Endodermal cell (in vitro differentiated cells): ENCODE measurements at places on chromosomes 13 and 19. TPM values are rescaled to one million over a fixed set of nuclear protein-coding genes. Genes with fewer than 3 reads are reported as not detected.

DNA sequence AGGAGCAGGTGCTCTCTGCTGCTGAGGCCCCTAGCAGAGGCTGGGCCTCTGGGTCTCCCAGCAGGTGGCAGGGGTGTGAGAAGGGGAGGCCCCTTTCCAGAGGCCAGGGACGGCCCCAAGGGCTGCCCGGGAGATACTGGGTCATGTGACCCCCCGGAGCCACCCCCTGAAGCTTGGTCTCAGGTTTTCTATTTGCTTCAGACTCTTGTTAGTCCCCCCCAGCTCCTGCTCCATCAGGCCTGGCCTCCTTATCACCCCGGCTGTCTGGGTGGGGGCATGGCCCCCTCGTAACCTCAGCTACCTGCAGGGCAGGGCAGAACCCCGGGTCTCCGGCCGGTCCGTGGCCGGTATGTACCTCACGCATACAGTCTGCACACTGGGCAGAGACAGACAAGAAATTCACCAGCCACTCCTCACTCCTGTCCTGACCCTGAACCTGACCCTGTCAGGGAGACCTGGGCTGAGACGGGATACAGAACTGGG is 13.2 kb upstream of the TCF3 start:
- no peak for DNase-seq

GRCh38 chr13:93824286-93824685 is 597.7 kb downstream of the GPC6 start:
- no peak for DNase-seq

GRCh38 chr19:48341515-48342413 is 16.4 kb downstream of the EMP3 start:
- no peak for DNase-seq

GRCh38 chr13:49253310-49253709 is 5.6 kb downstream of the CDADC1 start:
- DNase-seq = no peak

DNA sequence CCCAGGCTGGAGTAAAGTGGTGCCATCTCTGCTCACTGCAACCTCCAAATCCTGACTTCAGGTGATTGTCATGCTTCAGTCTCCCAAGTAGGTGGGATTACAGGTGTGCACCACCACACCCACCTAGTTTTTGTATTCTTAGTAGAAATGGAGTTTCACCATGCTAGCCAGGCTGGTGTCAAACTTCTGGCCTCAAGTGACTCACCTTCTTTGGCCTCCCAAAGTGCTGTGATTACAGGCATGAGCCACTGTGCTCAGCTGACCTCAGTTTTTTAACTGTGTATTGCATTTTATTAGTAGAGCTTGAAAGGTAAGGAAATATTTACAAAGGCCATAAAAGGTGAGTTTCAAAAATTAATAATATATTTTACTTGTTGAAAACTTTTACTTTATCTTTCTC is 2.3 kb downstream of the ZNF726 start:
- no peak for DNase-seq

DNA sequence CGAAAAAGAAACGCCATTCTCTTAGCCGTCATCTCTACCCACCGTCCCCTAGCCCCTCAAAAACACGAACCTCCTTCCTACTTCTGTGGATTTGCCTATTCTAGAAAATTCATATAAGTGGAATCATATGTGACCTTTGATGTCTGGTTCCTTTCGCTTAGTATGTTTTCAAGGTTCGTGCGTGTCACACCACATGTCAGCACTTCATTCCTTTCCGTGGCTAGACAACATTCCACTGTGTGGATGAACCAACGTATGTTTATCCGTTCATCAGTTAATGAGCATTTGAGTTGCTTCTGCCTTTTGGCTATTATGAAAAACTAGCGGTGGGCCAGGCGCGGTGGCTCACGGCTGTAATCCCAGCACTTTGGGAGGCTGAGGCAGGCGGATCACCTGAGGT is 14.0 kb upstream of the PPP1R12C start:
- no peak for DNase-seq

DNA sequence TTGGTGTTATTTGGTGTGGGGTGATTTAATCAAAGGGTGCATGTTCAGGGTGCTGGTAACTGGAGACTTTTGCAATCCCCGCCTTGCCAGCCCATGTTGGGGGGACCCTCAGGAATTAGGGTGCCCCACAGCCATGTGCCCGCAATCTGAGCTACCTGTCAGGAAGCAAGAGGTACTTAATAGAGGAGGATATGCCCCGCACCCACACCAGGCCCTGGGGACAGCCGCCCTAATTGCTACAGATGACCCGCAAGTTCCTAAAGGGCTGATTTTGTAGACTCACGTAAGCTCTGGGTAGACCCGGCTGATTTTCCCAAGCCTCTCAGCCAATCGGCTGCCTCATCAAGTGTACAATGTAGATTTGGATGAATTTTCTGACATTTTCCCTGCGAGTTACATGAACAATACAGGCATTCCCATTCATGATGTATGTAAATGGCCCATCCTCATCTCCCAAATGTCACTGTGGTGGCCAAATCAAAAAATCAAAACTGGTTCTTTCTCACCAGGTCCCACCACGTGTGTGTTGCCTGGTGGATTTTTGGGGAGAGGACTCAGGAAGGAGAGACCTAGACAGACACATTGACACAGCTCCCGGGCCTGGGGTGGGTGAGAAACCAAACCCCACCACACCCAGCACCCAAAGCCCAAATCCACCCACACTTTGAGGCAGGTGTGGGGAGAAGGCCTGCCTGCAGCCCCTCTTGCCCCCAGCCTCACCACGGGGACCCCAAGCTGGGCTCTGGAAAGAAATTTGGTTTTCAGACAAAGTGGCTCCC is 119.2 kb upstream of the SPACA7 start:
- DNase-seq = no peak

DNA sequence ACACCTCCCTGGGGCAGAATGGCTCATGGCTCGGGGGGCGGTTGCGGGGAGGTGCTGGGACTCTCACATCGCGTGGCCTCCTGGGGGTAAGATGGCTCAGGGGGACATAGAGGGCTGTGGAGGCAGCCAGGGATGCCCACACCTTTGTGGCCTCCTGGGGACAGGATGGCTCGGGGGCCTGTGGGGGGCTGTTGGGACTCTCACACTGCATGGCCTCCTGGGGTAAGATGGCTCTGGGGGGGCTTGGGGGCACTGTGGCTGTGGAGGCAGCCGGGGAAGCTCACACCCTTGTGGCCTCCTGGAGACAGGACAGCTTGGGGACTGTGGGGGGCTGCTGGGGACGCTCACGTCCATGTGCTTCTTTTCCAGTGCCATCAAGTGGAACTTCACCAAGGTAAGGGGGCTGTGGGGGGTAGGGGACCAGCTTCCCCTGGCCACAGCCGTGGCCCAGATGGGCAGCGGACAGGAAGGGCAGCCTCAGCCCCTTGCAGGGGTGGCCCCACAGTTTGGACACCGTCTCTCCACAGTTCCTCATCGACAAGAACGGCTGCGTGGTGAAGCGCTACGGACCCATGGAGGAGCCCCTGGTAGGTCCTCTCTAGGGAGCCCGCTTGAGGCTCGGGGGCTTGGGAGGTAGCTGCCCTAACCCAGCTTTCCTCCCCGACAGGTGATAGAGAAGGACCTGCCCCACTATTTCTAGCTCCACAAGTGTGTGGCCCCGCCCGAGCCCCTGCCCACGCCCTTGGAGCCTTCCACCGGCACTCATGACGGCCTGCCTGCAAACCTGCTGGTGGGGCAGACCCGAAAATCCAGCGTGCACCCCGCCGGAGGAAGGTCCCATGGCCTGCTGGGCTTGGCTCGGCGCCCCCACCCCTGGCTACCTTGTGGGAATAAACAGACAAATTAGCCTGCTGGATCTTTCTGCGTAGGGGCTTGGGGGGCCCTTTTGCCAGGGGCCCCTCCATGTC is 2.4 kb downstream of the GPX4 start:
- no peak for DNase-seq

GRCh38 chr13:46361276-46361934 is 25.6 kb downstream of the RUBCNL start:
- no peak for DNase-seq

DNA sequence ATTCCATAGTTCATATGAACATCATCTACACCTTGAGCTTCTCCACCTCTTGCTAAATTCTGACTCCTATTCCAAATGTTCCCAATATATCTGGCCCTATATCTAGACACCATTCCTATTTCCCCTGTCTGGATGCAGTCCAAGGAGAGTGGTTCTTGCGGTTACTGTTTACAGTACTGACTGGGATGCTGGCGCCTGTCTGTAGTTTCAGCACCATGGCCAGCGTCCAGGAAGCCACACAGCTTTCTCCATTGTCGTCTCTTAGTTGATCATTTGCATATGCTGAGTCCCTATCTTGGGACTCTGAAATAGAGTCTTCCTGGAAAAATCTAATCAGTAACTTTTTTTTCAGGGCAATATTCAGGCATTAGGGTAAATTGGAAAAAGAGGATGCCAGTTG is 14.9 kb downstream of the LAIR2 start:
- DNase-seq = peak; percentile 86

DNA sequence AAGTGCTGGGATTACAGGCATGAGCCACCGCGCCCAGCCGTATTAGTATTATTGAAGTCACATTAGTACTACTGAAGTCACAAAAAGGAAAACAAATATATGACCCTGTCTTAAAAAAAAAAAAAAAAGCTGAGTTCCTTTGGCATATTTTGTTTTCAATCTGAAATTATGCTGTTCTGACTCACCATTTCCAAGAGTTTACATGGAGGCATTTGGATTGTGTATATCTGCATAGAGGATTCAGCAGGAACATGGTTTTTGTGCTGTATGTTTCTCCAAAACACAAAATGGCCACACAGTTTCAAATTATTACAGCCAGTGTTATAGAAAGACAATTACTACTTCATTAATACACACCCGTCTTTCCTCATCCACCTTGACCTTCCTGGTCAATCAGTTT is 103.5 kb upstream of the TSC22D1 start:
- no peak for DNase-seq

- DNase-seq = no peak
Observed at GRCh38 chr13:105127732-105128131, 1407.7 kb downstream of the EFNB2 start.

DNA sequence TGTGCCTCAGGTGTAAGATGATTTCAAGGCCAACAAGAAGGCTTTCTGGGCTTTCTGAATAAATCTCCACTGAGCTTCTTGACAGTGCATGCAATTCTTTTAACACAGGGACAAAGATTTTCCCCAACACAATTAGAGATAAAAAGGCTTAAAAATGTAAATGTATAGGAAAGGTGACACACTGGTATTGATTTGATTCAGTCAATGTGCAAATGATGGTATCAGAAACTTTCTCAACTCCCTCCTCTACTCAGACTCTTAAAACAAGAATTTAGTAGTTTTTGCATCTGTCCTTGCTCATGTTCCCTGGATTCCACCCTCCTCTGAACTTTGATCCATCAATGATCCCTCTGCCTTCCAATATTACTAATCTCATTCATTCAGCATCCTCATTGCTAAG is 111.6 kb upstream of the FNDC3A start:
- DNase-seq = no peak

- DNase-seq = no peak
Observed at GRCh38 chr13:71838842-71839241, 28.2 kb downstream of the DACH1 start.

- DNase-seq = no peak
Observed at GRCh38 chr19:55459950-55460657, 1.3 kb downstream of the ISOC2 start.

DNA sequence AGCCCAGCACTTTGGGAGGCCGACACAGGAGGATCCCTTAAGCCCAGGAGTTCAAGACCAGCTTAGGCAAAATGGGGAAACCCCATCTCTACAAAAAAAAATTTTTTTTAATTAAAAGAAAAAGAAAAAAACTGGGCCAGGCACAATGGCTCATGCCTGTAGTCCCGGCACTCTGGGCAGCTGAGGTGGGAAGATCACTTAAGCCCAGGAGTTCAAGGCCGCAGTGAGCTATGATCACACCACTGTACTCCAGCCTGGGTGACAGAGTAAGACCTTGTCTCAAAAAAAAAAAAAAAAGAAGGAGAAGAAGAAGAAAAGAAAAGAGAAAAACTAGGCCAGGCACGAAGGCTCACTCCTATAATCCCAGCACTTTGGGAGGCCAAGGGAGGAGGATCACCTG is 4.3 kb downstream of the ELL start:
- no peak for DNase-seq

Gene BEST2
- 0.94 to 1.4 TPM (median 1.2 TPM) in 3 replicates for total RNA-seq

Gene GSX1
- not detected in 3 replicates for total RNA-seq

Gene ZNF557
- 8.3 and 9.4 TPM in 2 replicates for total RNA-seq
